C1 segment of cervical spinal cord (tissue), 14 donors: ENCODE measurements at places on chromosomes 12 and 14.

GRCh38 chr12:23909551-23909950, 39.9 kb downstream of the SOX5 start:
- no peak for DNase-seq

DNA sequence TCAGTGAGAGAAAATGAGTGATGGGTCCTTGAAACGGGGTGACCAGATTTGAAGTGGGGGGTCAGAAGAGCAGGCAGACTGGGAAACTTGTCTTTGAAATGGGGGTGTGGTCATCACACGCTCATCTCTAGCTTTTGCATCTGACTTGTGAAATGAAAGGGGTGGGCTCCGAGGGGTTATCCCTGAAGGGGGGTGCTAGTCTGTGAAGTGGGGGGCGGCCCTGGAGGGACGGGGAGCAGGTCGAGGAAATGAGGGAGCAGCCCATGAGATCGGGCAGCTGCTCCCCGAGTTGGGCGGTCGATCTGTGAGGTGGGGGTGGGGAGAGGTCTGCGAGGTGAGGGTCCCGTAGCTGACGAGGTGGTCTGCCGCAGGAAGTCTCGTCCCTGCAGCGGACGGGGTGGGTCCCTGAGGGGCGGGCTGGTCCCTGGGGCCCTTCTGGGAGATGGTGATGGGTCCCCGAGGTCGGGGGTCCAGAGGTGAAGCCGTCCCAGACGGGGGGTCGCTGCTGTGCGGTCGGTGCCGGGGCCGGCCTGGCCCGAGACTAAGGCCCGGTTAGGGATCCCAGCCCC, 542 bp downstream of the PXN start:
- DNase-seq, result no peak

GRCh38 chr12:3601461-3602150, 110.6 kb downstream of the PRMT8 start:
- no peak for DNase-seq

GRCh38 chr12:9707864-9708808, 24.8 kb downstream of the CLECL1 start:
- DNase-seq, result no peak

DNA sequence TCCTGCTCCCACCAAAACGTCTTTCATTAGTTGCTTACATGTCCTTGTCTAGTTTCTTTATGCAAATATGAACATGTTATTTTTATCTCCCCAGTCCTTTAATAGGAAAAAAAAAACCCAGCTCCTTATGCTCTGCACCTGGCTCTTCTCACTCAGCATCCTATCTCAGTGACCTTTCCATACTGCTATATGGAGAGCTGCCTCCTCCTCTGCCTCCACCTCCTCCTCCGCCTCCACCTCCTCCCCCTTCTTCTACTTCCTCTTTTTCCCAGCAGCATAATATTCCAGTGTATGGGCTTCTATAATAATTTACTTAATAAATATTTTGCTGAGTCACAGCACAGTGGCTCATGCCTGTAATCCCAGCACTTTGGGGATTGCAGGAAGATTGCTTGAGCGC, 31.5 kb downstream of the ABCB9 start:
- DNase-seq, result no peak

GRCh38 chr14:68589447-68590200, 203.2 kb downstream of the ZFP36L1 start:
- no peak for DNase-seq

GRCh38 chr14:57981817-57982560, 116.1 kb upstream of the SLC35F4 start:
- no peak for DNase-seq

DNA sequence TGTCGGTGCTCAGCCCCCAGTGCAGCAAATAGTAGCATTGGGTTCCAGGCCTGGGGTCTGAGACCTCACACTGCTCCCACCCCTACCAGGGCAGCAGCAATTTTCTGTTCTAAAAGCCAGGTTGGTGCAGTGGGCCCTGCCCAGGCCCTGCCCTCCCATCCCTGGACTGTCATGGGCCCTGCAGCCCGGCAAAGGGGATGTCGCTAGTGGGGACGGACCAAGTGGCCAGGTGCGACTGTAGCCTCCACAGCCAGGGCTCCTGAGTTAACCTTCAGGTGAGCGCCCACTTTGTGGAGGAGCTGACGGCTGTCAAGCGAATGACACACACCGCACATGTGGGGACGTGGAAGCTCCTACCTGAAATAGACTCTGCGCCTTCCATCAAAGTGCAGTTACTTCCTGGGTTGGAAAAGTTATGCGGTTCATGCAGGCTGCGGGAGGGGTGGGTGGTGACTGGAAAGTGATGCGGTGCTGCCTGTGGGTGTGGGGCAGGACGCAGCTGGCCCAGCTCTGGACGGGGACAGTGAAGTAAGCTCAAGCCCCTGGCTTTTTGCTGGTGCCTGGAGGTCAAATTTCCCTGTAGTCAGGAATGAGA, 1.5 kb downstream of the INF2 start:
- no peak for DNase-seq

- DNase-seq, result no peak
Measured at GRCh38 chr14:75025082-75025481, 22.4 kb downstream of the EIF2B2 start.

DNA sequence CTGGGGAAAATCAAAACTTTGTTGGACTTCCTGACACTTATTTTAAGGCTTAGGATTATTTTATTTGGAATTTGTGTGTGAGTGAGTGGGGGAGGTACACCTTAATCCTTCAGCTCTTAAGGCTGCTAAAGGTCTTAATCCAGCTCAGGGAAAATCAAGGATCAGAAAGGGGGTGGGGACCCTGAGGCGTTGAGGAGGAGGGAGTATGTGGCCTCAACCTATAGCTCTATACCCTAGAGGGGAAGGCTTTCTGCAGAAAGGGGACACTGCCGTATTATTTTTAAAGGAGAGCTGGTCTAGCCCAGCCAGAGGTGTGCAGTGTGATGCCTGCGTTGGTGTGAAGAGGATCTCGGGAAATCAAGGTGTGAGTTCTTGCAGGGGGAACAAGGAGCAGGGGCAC, 20.0 kb downstream of the IRF2BPL start:
- no peak for DNase-seq

DNA sequence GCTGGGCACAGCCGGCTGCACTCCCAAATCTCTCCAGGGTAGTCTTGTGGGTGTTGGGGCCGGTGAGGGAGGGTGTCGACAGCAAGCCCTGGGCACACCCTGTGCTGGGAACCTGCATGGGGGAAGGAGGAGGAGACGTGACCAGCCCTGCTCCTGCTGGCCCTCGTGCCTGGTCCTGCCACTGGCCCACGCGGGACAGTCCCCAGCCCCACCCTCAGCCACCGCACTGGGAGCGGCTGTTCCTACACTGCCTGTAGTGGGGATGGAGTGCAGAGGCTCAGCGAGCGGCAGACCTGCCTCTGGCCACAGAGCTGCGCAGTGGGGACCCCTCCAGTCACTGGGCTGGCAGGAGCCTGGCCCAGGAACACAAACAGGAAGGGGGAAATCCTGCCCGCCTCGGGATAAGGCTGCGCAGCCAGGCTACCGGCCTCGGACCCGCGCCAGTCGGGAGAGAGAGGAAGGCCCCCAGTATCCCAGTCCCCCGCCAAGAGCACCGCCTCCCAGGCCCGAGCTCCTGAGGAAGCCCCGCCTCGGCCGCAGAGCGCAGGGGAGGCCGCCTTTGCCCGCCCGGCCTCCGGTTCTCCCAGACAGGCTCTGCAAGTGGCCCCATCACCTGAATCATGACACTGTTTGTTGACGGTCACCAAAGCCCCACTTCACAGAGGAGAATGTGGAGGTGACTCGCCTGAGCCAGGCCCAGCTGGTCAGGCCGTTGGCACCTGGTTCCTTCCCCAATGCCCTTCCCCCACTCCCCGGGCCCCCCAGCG, 10.6 kb downstream of the AHNAK2 start:
- no peak for DNase-seq

DNA sequence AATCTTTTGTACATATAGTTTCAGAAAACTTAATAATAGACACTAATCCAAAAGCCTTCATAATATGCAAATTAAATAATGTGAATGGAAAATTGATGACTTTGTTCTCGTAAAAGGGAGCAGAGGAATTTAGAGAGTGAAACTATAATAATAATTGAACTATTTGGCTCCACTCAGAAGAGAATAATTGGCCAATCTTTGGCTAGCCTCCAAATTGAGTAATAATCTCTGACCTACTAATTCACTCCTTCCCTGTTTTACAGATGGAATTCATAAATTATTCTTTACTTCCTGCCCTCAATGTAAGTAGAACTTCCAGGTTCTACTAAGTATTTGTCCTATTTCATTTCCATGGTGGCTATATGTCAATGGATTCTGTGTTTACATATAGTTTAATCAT, 15.8 kb downstream of the TRIM9 start:
- no peak for DNase-seq

- peak; percentile 65 for DNase-seq
Measured at GRCh38 chr12:30985814-30986452, 59.4 kb downstream of the TSPAN11 start.

GRCh38 chr12:24697295-24697694, 251.6 kb downstream of the BCAT1 start:
- no peak for DNase-seq

DNA sequence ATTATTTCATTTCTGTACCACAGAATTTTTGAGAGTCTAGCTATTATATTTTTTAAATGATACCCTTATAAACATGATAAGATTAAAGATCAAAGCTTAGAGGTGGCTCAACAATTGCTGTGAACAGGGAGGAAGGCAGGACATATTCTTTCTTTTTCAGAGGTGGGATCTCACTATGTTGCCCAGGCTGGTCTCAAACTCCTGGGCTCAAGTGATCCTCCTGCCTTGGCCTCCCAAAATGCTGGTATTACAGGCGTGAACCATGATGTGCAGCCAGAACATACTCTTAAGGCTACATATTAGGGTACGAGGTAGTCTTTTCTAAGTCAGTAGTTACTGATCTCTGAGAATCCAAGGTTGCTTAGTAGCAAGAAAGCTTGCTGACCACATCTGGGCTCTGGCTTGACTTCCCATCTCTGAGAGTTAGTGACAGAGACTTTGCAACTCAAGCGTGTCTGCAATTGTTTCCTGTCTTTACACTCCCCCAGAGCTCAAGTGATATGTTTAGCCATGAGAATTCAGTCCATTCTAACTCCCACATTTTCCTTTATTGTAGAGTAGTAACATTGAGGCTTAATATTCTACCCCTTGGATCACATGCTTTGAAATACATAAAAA, 8.6 kb downstream of the RAB5B start:
- no peak for DNase-seq

DNA sequence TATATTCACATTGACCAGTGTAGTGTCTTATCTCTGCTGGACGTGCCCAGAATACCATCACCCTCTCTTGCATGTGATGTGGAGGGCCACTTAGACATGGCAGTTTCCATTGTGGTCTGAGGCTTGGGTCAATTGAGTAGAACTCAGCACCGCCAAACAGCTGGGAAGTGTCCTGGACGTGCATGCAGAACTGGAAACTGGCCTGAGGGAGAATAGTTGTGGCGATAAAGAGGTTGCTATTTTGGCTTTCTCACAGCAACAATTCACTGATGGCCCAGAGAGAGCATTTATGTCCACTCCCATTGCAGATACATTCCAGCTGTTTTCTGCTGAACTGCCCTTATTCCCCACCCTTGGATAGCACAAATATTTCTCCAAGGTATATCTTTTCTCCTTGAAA, 210.1 kb upstream of the DAAM1 start:
- no peak for DNase-seq

DNA sequence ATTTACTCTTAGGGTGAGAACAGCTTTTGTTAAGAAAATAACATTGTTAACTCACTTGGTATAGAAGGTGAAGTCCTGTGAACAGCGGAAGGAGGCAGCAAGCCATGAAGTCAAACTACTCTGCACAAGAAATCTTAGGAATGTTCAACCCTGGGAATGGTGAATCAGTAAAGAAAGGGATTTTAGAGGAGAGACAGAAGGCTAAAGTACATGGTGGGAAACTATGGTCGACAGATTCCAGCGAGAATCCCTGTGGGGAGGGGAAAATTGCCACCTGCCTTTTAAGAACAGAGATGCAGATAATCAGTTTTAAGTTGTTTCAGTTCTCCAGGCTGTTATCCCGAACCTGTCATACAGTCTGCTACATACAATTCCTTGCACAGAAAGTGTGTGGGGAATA, 63.2 kb upstream of the PTPRR start:
- DNase-seq, result no peak

DNA sequence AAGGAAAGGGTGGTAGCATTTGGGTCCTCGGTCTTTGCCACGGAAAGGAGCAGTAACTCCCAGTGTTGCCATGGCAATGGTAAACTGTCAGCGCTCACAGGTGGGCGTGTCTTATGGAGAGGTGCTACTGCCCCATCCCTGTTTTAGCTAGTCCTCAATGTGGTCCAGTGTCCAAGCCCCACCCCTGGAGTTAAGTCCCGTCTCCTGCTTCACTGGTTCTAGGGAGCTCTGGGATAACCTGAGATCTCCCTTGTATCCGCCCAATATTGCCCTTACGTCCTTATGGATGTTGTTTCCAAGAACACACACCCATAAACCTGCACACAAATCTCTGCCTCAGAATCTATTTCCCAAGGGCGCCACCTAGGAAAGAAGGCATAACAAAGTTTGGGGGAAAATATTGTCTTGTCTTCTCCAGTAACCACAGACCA, 64.2 kb downstream of the SPRING1 start:
- DNase-seq, result no peak
